Right lobe of liver (tissue), 6 donors: ENCODE measurements at places on chromosomes 5 and 9. TPM values are rescaled to one million over a fixed set of nuclear protein-coding genes. Genes with fewer than 3 reads are reported as not detected.

DNA sequence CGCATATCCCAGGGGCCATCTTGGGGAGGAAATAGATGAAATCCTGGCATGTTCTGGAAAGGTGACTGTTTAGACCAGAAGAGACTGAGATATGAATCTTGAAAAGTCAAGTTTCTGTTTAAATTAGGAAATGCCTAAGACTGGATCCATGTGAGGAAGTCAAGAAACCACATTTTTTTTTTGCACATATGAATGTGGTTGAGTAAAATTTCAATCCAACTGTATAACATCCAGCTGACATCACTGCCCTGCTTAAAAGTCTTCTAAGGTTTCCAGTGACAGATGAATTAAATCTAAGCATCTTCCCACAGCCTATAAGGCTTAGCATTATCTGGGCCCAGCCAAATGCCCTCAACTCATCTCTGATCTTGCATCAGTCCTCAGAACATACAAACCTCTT, 47.7 kb upstream of the TCERG1 start:
- no peaks in the 10 kb centered on the region for H3K4me1 ChIP-seq
- no peaks in the 10 kb centered on the region for H3K36me3 ChIP-seq
- no peak for DNase-seq
- no peak overlapping the region for H3K4me3 ChIP-seq
- no peak overlapping the region for H3K27ac ChIP-seq
- no peaks in the 10 kb centered on the region for H3K27me3 ChIP-seq

- no peak overlapping the region for H3K4me3 ChIP-seq
- H3K36me3 ChIP-seq: no peaks in the 10 kb centered on the region
- no peak overlapping the region for H3K27ac ChIP-seq
- H3K27me3 ChIP-seq: no peaks in the 10 kb centered on the region
- DNase-seq: no peak
- H3K4me1 ChIP-seq: no peaks in the 10 kb centered on the region
Observed at GRCh38 chr9:109893241-109893640, 113.2 kb downstream of the PALM2AKAP2 start.

The FAXDC2 gene
- 74.1 TPM for total RNA-seq

DNA sequence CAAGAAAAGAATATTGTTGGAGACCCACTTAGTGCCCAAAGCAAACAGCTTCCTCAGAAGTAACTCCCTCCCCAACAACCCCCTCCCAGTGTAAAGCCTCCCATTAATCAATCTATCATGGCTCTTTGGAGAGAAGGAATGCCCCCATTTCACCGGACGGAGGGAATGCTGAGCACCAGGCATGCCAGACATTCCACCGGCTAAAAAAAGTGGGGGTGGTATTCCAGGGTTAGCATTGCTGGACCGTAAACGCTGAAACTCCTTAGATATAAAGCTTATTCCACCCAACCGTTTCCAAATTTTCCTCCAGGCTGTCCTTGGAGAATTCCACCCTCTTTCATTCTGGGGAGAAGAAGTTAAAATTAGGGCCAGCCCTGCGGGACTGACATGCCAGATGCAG, 363 bp upstream of the MAMDC2 start:
- H3K27me3 ChIP-seq: no peaks in the 10 kb centered on the region
- no peak overlapping the region for H3K27ac ChIP-seq
- no peak overlapping the region for H3K4me3 ChIP-seq
- no peak for DNase-seq
- H3K4me1 ChIP-seq: no peaks in the 10 kb centered on the region

GRCh38 chr5:9125852-9126251, 420.0 kb downstream of the SEMA5A start:
- no peak overlapping the region for H3K4me3 ChIP-seq
- H3K36me3 ChIP-seq: no peaks in the 10 kb centered on the region
- H3K27me3 ChIP-seq: no peaks in the 10 kb centered on the region
- H3K4me1 ChIP-seq: no peaks in the 10 kb centered on the region
- no peak overlapping the region for H3K27ac ChIP-seq

- DNase-seq: no peak
- H3K36me3 ChIP-seq: no peaks in the 10 kb centered on the region
- H3K27me3 ChIP-seq: no peaks in the 10 kb centered on the region
- H3K27ac ChIP-seq: no peak overlapping the region
- no peak overlapping the region for H3K4me3 ChIP-seq
Observed at GRCh38 chr5:37086466-37087173, 162.6 kb downstream of the CPLANE1 start.

The PDCD1LG2 gene
- total RNA-seq: 0.55 TPM

The PHF24 gene
- total RNA-seq: 0.06 TPM

DNA sequence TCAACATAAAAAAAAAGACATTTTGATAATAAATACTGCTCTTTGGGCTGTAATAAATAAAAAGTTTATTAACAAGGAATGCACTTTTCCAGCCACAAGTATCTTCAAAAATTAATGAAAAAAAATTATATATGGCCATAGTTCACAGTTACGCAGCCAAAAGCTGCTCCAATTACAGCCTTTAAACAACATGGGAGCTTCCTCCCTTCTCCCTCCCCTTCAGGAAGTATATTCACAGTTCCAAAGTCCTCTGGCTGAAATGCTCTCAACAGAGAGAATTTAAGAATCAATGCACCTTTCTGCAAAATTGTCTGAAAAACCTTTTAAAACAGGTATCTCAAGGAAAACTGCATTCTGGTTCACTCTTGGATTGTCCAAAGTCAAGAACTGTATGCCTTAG, 5.9 kb downstream of the PLK2 start:
- no peaks in the 10 kb centered on the region for H3K27me3 ChIP-seq
- no peak overlapping the region for H3K4me3 ChIP-seq
- no peaks in the 10 kb centered on the region for H3K4me1 ChIP-seq

The NXNL2 gene
- not detected for total RNA-seq

The PCDHGA8 gene
- 0.62 TPM for total RNA-seq

DNA sequence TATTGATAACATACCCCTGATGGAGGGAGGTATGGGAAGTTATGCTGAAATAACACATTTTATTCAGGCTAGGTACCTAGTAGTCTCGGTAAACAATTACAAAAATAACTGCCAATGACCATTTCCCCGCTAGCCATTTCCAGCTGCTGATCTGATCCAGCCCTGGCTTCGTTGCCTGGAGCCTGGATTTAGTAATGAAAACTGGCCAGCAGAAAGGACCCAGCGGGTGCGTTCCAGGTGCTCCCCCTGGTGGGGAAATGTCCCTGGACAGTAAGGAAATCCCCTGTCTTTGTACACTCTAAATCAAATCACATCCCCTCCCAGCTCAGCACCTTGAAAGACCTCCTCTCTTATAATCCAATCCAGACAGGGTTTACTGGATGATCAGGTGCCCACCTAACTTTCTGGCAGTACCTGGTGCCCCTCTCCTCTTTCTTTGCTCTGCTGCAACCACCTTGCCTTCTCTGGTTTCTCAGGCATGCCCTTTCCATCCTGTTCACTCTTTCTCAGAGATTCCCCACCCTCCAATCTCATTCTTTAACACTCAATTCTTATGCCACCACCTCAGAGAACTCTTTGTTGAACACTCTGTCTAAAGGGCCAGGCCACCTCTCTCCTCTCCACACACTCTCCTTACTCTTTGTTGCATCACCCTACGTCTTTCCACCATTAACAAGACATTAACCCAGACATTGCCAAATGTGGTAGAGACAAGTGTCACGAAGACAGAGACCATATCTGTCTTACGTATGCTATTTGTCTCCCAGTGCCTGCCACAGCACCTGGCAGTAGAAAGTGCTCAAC, 50.1 kb upstream of the SMAD5 start:
- no peaks in the 10 kb centered on the region for H3K36me3 ChIP-seq
- H3K4me1 ChIP-seq: no peaks in the 10 kb centered on the region
- no peak overlapping the region for H3K4me3 ChIP-seq
- DNase-seq: peak; percentile 91

DNA sequence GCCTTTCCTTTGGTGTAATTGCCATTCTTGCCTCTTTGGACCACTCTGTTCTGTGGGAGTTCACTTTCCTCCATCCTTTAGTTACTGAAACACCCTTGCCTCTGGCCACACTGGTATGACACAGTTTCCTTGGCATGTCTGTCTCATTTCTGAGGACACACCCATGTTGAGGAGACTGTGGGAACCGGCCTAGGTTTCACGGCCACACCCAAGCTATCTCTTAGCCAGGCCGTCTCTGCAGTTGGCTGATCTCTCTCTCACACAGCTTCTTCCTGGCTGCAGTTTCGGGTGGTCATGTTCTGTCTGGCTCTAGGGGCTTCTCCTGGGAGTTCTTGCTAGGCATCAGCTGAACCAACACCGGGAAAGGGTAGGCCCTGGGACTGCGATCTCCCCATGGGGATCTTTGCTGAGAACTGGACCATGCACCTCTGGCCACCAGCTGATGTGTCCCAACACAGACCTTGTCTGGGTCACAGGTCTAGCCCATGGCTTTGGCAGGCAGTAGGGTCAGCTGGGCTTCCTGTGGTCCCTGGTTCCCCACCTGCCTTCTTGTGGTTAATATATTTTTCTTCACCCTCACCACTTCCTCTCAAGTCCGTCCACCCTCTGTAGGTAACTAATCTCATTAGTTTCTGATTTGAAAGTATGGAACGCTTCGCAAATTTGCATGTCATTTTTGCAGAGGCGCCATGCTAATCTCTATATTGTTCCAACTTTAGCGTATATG, 24.9 kb downstream of the ARHGEF37 start:
- no peaks in the 10 kb centered on the region for H3K4me1 ChIP-seq
- H3K27ac ChIP-seq: no peak overlapping the region
- no peaks in the 10 kb centered on the region for H3K36me3 ChIP-seq
- no peak for DNase-seq
- no peaks in the 10 kb centered on the region for H3K27me3 ChIP-seq
- H3K4me3 ChIP-seq: no peak overlapping the region

DNA sequence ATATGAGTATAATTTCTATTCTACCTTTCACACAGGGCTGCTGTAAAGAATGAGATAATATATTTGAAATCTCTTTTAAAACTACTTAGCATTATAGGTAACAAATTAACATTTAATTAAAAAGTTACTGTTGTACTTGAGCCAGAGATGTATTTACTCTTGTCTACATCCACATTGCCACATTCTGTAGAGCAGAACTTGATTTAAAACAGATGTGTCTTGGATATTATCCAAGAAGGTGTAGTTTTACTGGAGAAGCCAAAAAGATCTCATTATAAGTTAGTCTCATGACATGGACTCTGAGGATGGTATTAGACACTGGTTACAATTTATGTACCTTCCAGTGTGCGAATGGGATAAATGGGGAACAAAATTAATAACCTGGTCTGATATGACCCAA, 293.1 kb upstream of the CCNH start:
- H3K4me1 ChIP-seq: no peaks in the 10 kb centered on the region
- H3K36me3 ChIP-seq: no peaks in the 10 kb centered on the region
- DNase-seq: no peak
- no peaks in the 10 kb centered on the region for H3K27me3 ChIP-seq
- H3K4me3 ChIP-seq: no peak overlapping the region

DNA sequence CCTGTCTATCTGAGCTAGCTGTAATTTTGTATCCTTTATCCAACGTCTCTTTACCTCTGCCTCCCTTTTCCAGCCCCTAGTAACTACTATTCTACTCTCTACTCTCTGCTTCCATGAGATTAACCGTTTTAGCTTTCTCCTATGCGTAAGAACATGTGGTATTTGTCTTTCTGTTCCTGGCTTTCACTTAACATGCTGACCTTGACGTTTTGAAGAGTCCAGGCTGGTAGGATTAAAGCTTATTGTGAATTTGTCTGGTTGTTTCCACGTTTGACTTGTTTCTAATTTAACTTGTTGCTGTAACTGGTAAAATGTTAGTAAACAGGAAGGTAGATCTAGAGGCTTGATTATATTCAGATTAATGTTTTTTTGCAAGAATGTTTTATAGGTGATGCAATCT, 385.3 kb downstream of the PSAT1 start:
- H3K4me3 ChIP-seq: no peak overlapping the region
- no peak for DNase-seq
- no peaks in the 10 kb centered on the region for H3K36me3 ChIP-seq
- H3K27me3 ChIP-seq: no peaks in the 10 kb centered on the region
- no peaks in the 10 kb centered on the region for H3K4me1 ChIP-seq

- H3K4me1 ChIP-seq: no peaks in the 10 kb centered on the region
- DNase-seq: no peak
- no peaks in the 10 kb centered on the region for H3K36me3 ChIP-seq
Observed at GRCh38 chr5:60101573-60101972, 208.0 kb upstream of the PDE4D start.

GRCh38 chr5:139369181-139369580, 13.9 kb downstream of the SLC23A1 start:
- no peaks in the 10 kb centered on the region for H3K27me3 ChIP-seq
- peaks cover 15% of the 10 kb centered on the region for H3K4me1 ChIP-seq
- no peak overlapping the region for H3K4me3 ChIP-seq
- H3K27ac ChIP-seq: no peak overlapping the region
- no peaks in the 10 kb centered on the region for H3K36me3 ChIP-seq

The TSSK1B gene
- not detected for total RNA-seq

DNA sequence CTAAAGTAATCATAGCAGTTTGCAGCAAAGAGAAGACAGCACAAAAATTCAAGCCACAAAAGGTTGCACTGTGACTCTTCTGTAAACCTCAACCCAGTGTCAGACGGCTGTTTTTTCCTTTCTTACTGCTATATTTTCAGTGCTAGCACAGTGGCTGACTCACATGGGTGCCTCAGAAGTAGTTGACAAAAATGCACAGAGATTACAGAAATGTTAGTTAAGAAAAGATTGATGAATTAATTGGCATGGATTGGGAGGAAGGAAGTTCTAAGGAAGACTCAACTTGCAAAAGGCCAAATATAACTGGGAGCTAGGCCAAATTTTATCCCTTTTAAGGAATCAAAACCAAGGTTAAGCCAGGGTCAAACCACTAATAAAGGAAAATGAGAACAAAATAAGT, 43.7 kb upstream of the ITGA1 start:
- no peaks in the 10 kb centered on the region for H3K4me1 ChIP-seq
- H3K27me3 ChIP-seq: no peaks in the 10 kb centered on the region
- H3K27ac ChIP-seq: no peak overlapping the region
- no peaks in the 10 kb centered on the region for H3K36me3 ChIP-seq
